ENCODE measurements at places on chromosomes 3 and 15.
A peak's percentile ranks its signal among the peaks of the same experiment; 100 is the strongest.

DNA sequence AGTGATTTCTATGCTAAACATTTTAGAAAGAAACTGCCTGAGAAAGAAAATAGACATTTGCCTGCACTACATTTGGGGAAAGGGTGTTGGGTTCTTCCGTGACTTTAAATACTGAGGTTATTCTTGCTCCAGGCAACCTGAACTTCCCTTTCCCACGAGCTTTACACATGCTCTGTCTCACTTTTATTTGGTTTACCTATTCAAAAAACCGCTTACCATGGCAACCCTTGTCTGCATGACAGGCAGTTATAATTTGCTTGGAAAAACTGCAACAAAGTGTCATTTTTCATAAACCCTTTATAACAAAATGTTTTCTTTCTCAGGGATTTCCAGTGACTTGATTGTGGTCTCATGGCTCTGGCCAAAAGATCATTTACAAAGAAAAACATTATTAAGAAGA lies 416.3 kb upstream of the MEIS2 start:
- DNase-seq: no peak

- DNase-seq: no peak
Measured at GRCh38 chr3:134713671-134714070, 62.8 kb upstream of the KY start.

GRCh38 chr3:171371354-171371753 lies 88.9 kb downstream of the TNIK start:
- no peak for DNase-seq

DNA sequence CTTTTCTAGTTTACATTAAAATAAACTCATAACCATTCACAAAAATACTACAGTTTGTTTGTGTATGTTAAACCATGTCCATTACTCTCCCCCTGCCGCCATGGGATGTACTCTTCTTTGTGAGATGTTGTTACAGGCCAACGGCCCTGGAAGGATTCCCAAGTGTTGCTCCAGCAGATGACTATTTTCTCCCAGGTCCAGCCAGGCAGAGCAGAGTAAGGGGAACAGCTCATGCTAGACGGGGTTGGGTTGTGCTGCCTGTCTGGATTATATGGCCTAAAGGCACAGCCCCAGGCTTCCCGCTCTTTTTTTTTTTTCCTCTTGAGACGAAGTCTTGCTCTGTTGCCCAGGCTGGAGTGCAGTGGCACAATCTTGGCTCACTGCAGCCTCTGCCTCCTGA lies 24.5 kb upstream of the SLCO2A1 start:
- DNase-seq: no peak

DNA sequence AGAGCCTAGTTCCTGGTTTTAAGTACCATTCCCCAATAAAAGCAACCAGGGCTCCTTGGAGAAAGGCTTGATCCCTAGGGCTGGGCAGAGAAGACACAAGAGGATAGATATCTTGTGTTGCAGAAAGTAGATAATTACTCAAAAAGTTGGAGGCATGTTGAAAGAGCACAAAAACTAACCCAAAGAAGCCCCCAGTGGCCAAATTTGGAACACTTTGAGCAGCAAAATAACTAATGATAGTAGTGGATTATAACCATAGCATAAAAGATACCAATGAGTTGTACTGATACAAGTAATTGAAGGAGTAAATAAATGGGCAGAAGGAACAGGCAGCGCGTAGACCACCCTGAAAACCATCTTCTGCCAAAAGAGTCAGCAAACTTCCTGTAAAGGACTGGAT lies 12.0 kb downstream of the EXOSC7 start:
- no peak for DNase-seq

GRCh38 chr15:85690561-85691231 lies 104.0 kb downstream of the KLHL25 start:
- DNase-seq: no peak

- DNase-seq: no peak
Measured at GRCh38 chr3:128681369-128681829, 30.8 kb upstream of the RPN1 start.

- DNase-seq: no peak
Measured at GRCh38 chr3:69888040-69888942, 111.2 kb upstream of the SAMMSON start.

DNA sequence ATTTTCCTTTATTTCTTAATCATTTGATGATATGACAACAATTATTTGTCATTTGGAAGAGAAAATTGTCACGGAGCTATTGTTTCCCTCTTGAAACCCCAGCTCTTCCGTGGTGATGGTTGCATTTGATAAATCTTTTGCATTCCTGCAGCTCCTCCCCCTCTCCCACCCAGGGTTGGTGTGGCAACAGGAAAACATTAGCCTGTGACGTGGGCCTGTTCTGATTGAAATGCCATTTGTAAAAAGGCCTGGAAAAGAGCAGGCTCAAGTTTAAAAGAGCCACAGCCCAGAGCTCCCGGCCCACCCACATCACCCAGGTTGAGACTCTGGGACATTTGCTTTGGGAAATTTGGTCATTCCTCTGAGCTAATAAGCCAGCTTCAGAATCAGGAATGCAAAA lies 282.5 kb downstream of the RPLP1 start:
- no peak for DNase-seq

- DNase-seq: no peak
Measured at GRCh38 chr3:168220556-168220955, 124.8 kb upstream of the GOLIM4 start.

GRCh38 chr3:183802989-183803388 lies 22.4 kb downstream of the MAP6D1 start:
- no peak for DNase-seq

GRCh38 chr3:139111392-139112229 lies 66.9 kb upstream of the PRR23C start:
- DNase-seq: peak; percentile 33

DNA sequence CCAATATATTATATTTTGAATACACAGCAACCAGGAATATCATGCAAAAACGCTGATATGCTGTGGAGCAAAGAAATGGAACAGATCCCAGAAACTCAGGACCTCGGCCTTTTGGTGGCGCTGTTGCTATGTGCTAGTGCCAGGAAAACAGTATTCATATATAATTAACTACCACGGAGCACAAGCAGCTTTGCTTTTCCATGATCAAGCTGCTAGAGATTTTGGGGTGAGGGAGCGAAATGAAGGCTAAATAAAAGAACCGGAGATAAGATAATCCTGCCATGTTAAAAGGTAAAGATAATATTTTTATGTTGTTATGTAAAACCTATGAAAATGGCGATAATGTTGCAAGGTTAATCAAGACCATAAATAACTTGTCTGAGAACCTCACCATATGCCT lies 157.7 kb upstream of the FAM3D start:
- DNase-seq: no peak

DNA sequence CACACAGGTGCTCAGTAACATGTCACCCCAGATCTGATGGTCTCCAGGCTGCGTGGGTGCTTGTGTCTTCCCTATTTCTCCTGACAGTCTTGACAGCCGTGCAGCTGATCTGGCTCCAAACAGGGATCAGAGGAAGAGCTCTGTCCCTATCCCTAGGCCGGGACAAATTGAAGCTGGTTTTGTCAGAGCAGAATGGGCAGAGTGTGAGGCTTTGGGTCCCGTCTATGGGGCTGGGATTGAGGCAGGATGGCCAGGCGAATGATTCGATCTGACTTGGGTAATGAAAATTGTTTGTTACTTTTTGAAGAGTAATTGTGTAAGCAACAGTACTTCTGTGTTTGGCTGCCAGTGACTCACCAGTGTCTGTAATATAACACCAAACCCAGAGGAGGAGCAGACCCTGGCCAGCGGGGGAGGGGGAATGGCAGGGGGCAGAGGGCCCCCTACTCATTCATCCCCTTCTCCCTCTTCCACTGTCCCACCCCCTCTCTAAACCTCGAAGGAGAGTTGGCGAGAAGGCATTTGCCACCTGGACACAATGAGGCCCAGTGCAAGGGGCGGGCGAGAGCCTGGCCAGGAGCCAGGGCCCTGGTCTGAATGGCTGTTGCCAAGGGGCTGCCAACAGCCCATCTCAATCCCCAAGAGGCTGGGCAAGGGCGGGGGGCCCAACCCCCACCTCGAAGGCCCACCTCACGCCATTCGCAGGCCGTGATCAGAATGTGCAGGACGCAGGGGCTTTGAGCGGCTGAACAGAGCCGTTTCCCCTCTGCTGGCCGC lies 4.9 kb upstream of the MAGEF1 start:
- no peak for DNase-seq

- DNase-seq: no peak
Measured at GRCh38 chr3:31707286-31707685, 174.6 kb downstream of the STT3B start.

GRCh38 chr15:95946241-95946640 lies 384.3 kb upstream of the NR2F2 start:
- DNase-seq: no peak

GRCh38 chr3:26307787-26308186 lies 314.8 kb upstream of the LRRC3B start:
- no peak for DNase-seq

DNA sequence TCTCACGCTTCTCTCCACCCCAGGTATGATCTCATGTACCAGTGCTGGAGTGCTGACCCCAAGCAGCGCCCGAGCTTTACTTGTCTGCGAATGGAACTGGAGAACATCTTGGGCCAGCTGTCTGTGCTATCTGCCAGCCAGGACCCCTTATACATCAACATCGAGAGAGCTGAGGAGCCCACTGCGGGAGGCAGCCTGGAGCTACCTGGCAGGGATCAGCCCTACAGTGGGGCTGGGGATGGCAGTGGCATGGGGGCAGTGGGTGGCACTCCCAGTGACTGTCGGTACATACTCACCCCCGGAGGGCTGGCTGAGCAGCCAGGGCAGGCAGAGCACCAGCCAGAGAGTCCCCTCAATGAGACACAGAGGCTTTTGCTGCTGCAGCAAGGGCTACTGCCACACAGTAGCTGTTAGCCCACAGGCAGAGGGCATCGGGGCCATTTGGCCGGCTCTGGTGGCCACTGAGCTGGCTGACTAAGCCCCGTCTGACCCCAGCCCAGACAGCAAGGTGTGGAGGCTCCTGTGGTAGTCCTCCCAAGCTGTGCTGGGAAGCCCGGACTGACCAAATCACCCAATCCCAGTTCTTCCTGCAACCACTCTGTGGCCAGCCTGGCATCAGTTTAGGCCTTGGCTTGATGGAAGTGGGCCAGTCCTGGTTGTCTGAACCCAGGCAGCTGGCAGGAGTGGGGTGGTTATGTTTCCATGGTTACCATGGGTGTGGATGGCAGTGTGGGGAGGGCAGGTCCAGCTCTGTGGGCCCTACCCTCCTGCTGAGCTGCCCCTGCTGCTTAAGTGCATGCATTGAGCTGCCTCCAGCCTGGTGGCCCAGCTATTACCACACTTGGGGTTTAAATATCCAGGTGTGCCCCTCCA lies 19.1 kb downstream of the TYRO3 start:
- DNase-seq: no peak

- DNase-seq: no peak
Measured at GRCh38 chr3:99332718-99333117, 305.7 kb upstream of the COL8A1 start.

DNA sequence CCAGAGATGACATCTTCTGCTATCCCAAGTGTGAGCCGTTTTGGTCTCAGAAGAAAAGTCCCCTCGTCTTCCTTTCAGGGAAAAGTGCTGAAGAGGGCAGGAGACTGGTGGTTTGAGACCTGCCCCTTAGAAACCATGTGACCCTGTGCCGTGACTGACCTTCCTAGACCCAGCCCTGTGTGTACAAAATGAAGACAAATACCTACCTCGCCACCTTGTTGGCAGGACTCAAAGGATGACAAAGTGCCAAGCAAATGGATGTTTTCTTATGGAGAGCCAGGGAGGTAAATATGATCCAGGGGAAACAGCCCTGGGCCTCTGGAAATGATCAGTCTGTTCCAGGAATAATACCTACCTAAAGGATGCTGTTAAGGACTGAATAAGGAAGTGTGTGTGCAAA lies 41.3 kb downstream of the FAM174B start:
- DNase-seq: no peak

GRCh38 chr15:27855137-27855536 lies 244.0 kb downstream of the OCA2 start:
- DNase-seq: no peak

DNA sequence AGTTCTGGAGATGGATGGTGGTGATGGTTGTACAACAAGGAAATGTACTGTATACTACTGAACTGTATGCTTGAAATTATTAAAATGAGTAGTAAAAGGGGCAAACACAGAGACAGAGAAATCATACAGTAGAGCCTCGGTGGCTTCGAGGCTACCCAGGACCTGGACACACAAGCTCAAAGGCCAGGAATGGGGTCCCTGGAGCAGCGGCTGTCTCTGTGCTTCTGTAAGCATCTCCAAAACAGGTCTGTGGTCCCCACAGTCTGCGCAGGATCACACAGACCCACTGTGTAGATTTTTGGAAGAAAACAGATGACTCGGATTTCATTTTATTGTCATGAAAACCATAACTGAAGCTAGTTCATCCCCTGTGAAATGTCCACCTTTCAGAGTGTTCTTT lies 39.7 kb downstream of the PGPEP1L start:
- no peak for DNase-seq

DNA sequence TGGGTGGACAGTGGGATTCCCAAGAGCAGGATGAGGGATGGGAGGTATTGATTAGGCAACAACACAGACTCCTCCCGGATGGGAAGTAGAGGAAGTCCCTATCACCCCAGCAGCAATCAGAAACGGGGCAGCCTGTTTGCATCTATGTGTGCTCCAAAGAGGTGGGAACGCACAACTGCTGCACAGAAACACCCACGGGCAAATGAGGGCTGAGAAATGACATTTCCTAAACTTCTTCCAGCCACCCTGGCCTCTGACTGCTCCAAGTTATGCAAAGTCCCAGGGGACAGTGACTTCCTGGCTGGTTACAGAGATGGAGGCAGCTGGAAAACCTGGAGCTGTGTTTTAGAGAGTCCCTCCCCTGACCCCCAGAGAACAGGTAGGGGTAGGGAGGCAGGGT lies 42.6 kb downstream of the HCN4 start:
- no peak for DNase-seq

DNA sequence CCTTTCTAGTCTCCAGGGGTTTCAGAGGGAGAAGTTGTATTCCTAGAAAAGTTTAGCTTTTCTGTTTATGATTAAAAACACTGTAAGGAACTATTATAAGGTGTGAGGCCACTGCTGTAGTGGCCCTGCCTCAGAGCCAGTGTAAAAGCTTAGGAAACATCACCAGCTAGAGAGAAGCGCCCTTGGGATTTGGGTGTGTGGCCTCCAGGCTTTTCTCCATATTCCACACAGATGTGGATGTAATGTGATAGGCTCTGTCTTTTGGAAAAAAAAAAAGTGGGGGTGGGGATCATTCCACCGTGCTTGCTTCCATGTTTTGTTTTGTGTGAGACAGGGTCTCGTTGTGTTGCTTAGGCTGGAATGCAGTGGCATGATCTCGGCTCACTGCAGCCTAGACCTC lies 13.9 kb downstream of the SEC61A1 start:
- DNase-seq: no peak

- DNase-seq: no peak
Measured at GRCh38 chr15:98684995-98685525, 36.7 kb downstream of the IGF1R start.

Measured in activated CD4-positive, alpha-beta T cell treated with anti-CD3 and anti-CD28 coated beads, Interleukin-2, amount 50 U/mL, for 24 hours (primary cell).